Left lung (tissue), 14 donors: ENCODE measurements at places on chromosomes 16 and 17. TPM values are rescaled to one million over a fixed set of nuclear protein-coding genes. Genes with fewer than 3 reads are reported as not detected.

GRCh38 chr17:15185625-15185991 is 79.5 kb downstream of the PMP22 start:
- peak; percentile 72 for DNase-seq

DNA sequence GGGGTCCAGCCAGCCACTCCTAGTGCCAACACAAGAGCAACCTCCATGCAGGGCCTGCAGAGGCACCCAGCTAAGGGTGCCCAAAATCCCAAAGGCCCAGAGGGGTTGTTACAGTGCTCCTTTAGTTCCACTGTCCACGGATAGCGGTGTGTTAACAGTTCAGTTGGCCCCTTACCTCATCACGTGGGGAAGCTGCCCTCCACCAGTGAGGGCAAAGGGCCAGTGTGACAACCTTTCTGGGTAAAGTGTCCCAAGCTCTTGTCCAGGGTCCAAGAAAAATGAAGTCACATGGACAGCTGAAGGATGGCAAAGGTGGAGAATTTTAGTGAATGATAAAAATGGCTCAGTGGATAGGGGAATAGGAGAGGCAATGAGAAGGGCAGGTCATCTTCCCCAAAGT is 8.7 kb upstream of the MKS1 start:
- DNase-seq, result no peak

DNA sequence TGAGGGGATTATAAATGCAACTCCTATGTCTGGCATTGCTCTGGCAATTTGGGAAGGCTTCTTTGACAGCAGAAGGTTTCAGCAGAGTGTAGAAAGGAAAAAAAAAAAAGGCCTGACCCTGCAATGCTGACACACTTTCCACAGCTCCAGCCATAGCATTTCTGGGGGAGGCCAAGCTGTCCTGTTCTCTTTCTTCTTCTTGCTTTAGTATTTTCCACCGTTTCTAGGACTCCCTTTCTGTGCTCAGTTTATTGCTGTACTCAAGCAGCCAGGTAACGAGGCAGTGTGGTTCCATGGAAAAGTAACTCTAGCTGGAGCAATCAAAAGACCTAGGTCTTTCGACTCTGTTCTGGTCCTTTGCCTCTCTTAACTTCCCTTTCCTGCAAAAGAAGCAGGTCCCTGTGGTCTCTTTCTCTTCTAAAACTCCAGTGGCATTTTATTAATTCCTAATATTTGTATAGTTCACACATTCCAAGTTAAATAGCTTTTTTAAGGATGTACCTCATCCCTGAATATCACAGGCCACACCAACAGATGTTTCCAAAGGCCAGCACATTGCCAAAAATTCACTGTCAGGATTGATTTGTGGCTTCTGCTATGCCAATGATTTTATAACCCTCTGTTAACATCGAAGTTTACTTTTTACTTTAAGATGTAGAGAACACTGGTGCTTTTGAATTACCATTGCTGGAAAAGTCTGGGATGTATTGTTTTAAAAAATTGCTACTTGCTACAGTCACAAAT is 90.3 kb upstream of the BCAR1 start:
- no peak for DNase-seq

DNA sequence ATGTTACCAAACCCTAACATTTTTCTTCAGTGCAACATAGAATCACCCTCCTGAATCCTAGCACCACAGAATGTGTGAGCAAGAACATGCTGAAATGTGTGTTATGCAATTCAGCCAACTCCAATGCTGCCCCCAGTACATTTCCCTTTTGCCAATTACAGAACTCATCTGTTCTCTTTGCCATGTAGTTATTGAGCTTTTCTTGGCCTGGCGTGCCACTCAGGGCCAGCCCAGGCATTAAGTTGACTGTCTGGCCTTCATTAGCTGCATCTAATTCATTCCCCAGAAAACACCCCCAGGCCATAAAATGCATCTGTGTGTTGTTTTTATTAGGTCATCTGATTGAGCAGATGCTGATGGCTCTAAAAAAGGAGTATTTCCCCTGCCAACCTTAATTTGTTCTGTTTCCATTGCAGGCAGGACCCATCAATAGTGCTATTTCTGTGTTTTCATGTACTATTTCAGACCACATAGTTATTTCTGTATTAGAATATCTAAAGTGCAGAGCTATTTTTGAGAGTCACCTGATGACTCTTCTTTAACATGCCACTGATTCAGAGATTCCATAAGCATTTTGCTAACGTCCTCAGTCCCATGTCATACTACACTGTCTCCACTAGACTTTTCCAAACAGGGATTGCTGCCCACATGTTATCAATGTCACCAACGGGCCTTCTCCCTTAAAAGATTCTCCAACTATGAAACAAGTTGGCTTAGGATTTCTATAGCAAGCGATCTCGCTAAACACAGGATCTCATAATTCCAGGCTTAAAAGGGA is 969.7 kb downstream of the CDH11 start:
- no peak for DNase-seq

GRCh38 chr17:49995055-49995738 is at the start of gene DLX3:
Gene DLX3 (minus strand): TSS chr17:49995224. CDS start chr17:49994998, 226 bp downstream.
- peak; percentile 80 for DNase-seq

- no peak for DNase-seq
Observed at GRCh38 chr17:56973520-56973919, 4.4 kb upstream of the SCPEP1 start.

DNA sequence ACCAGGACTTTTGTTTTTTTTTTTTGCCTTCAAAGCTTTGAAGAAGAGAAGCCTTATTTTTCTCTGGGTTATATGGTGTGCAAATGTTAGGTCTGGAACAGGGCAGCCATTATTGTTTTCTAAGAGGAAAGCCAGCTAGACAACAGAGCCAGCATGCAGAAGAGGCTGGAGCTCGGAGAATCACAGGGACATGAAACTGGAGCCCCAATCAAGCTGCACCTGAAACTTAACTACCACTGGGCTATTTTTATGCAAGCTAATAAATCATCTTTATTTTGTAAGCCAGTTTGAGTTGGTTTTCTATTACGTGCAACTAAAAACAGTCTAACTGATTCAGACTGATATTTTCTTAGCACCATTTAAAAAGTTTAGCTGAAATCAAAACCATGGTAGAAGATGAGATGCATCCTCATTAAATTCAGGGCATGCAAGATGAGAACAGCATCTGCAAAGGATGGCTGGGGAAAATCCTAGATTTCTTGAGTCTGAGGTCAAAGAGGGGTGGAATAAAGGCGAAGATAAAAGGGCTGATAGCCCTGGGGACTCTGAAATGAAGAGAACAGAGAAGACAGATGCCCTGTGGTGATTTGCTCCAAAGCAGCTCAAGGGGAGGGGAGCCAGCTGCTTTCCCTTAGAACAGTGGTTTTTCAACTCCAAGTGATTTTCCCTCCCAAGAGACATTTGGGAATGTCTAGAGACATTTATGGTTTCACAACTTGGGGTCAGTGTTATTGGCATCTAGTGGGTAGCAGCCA is 177.1 kb upstream of the WSCD1 start:
- no peak for DNase-seq

DNA sequence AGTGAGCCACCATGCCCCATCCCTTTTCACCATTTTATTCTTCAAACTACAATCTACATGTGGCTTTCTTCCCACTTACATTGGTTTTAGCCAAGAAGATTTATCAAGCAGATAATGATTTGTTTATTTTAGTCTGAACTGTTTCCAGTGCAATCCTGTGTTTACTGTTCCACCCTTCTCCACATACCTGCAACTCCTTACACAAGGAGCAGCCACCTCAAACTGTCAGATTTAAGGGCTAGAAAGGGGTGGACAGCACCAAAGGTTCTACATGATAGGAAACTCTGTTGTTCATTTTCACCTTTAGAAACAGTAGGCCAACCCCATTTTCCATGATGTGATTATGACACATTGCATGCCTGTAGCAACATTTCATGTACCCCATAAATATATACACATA is 1.9 kb downstream of the RUNDC1 start:
- no peak for DNase-seq

DNA sequence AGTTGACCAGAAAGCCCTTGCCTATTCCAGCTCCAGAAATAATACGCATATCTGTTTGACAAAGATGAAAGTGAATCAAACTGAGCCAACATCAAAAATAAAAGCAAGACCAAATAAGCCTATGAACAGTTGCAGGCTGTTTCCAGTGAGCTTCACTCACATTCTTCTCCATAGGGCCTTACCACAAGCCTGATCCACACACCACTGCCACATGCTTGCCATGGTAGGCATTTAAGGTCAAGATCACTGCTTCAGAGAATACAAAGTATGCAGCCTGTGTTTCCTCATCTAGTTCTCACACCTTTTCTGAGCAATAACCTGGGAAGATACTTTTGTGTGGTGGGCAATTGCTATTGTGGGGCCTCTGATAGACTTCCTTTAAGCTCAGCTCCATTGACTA is 1060.2 kb downstream of the CDH11 start:
- no peak for DNase-seq

DNA sequence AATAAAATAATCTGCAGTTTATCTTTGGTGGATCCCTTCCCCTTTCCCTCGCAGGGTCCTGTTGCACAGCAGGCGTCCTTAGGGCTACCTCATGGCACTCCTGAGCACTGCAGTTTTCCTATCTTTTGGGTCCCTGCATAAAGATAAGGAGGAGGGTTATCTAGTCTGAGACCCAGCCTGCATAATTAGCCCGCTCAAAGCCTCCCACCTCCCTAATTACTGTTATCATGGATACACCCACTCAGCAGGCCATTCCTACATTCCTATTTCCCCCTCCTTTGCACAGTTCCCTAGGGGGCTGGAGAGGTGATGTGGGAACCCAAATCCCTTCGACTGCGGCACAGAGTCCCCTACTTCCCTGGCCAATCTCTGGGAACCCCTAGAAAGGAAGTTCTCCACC is 5.1 kb upstream of the CLUH start:
- DNase-seq, result no peak

DNA sequence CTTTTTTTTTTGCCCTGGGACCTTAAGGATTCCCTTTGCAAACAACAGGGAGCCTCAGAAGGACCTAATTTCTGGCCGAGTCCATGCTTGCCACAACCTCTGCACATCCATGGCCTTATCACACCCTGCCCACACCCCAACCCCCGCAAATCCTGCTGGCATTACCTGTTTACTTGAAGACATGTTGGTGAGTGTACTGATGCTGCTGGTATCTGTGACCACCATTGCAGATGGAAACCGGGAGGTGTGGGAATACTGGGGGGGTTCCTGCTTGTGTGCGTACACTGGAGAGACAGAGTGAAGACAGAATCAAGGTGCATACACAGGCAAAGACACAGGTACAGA is 46.0 kb downstream of the HNF1B start:
- DNase-seq, result no peak

DNA sequence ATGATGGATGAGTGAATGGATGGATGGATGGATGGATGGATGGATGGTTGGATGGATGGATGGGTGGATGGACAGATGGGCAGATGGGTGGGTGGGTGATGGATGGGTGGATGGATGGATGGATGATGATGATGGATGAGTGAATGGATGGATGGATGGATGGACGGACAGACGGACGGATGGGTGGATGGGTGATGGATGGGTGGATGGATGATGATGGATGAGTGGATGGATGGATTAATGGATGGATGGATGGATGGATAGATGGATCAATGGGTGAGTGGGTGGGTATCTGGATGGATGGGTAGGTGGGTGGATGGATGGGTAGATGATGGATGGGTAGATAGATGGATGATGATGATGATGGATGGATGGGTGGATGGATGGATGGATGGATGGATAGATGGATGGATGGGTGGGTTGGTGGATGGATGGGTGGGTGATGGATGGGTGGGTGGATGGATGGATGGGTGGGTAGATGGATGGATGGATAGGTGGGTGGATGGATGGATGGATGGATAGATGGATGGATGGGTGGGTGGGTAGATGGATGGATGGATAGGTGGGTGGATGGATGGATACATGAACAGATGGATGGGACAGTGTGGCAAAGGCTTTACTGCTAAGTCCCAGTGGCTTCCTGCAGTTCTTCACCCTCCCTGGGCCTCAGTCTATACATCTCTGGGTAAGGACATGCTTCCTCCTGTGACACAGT is 30.2 kb upstream of the ZFPM1 start:
- no peak for DNase-seq

- peak; percentile 70 for DNase-seq
Observed at GRCh38 chr17:80962356-80963329, 29.0 kb upstream of the CHMP6 start.

DNA sequence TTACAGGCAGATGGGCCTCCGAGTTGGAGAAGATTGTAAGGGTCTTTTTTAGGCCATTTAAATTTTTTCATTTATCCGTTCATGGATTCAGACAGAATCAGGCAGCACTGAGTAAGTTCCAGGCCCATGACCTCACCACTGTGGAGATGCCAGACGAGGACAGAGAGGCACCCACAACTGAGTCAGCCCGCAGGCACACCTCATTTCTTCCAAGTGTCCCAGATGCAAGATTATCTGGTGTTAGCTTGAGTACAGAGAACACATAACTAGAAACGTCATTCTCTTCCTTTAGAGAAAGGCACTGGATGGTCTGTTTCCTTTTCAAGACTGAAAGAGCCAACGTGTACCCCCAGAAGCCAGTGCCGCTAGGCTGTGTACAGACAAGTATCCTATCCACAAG is 16.9 kb downstream of the CLEC16A start:
- DNase-seq, result no peak

GRCh38 chr17:75571885-75572215 is 15.8 kb upstream of the MYO15B start:
- no peak for DNase-seq

GRCh38 chr17:28256881-28257280 is 62.1 kb upstream of the TMEM97 start:
- DNase-seq, result no peak

GRCh38 chr17:45844695-45845375 is at the start of gene SPPL2C:
Gene SPPL2C (plus strand): TSS chr17:45844881. CDS start chr17:45844907, 26 bp downstream.
- no peak for DNase-seq

- no peak for DNase-seq
Observed at GRCh38 chr16:72159386-72159785, 12.6 kb downstream of the PMFBP1 start.

DNA sequence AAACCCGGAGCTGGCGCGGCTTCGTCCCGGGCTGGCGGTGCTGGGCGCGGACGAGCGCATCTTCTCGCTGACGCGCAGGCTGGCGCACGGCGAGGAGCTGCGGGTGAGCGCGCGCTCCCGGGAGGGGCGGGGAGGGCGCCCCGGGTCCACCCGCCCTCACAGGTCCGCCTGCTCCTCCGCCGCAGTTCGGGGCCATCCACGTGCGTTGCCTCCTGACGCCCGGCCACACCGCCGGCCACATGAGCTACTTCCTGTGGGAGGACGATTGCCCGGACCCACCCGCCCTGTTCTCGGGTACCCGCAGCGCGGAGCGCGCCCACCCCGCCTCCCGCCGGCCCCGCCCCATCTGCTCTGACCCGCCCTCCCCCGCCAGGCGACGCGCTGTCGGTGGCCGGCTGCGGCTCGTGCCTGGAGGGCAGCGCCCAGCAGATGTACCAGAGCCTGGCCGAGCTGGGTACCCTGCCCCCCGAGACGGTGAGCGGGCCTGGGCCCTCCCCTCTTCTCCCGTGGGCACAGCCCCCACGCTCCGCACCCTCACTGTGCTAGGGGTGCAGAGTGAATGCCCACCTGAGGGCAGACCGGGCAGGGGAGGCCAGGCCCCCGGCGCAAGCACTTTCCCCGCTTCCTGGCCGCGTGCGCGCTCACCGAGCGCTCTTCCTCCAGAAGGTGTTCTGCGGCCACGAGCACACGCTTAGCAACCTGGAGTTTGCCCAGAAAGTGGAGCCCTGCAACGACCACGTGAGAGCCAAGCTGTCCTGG is 1.4 kb downstream of the HAGHL start:
- peak; percentile 88 for DNase-seq

- no peak for DNase-seq
Observed at GRCh38 chr16:25395528-25395927, 137.9 kb upstream of the ZKSCAN2 start.

The SPIRE2 gene
- 14.7 TPM for polyA plus RNA-seq

The RAB37 gene
- 10.5 TPM for polyA plus RNA-seq

The CCDC40 gene
- polyA plus RNA-seq, result 15.2 TPM

The SMIM22 gene
- polyA plus RNA-seq, result 4.2 TPM

The TBC1D3G gene
- polyA plus RNA-seq, result not detected

The CCNF gene
- 9.2 TPM for polyA plus RNA-seq

The FA2H gene
- 4.1 TPM for polyA plus RNA-seq
